Mesenteric fat pad (tissue), 1 donor: ENCODE measurements at places on chromosomes 2 and 18. TPM values are rescaled to one million over a fixed set of nuclear protein-coding genes. Genes with fewer than 3 reads are reported as not detected.
A peak's percentile ranks its signal among the peaks of the same experiment; 100 is the strongest.

- DNase-seq = no peak
Observed at GRCh38 chr2:9753665-9754531, 89.4 kb upstream of the TAF1B start.

- no peak for DNase-seq
Observed at GRCh38 chr2:7837237-7837760, 844.6 kb upstream of the ID2 start.

GRCh38 chr2:239329972-239330572 is 70.7 kb downstream of the HDAC4 start:
- peak; percentile 76 for DNase-seq

GRCh38 chr2:181949047-181949446 is 36.6 kb upstream of the PPP1R1C start:
- no peak for DNase-seq

Gene REG1B
- 2.6 TPM for total RNA-seq

DNA sequence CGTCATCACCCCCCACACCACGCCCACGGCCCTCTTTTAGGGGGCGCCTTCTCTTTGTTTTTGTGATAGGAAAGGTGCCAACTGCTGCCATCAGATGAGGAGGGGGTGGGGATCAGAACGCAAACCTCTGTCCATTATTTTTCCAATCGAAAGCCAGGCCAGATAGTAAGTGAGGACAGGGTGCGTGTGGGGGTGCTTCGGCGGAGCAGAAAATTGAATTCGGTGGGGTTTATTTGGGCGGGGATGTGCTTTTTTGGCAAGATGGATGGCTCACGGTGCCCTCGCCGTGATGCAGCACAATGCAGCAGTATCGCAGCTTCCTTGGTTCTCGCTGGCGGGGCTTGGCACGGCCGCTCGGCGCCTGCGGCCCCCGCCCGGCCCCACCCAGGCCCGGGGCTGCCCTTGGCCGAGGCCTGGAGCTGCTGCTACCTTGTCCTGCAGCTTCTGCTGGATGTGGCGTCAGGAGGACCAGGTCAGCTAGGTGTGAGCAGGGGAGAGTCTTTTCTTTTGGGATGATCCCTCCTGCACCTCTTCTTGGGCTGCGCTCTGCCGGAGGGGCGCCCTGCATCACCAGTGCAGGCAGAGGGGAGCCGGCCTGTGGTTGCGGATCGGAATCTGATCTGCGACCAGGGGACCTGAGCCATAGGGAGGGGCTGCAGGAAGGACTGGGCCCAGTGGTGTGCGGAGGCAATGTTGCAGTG is 1.3 kb downstream of the SPTBN1 start:
- DNase-seq = no peak

DNA sequence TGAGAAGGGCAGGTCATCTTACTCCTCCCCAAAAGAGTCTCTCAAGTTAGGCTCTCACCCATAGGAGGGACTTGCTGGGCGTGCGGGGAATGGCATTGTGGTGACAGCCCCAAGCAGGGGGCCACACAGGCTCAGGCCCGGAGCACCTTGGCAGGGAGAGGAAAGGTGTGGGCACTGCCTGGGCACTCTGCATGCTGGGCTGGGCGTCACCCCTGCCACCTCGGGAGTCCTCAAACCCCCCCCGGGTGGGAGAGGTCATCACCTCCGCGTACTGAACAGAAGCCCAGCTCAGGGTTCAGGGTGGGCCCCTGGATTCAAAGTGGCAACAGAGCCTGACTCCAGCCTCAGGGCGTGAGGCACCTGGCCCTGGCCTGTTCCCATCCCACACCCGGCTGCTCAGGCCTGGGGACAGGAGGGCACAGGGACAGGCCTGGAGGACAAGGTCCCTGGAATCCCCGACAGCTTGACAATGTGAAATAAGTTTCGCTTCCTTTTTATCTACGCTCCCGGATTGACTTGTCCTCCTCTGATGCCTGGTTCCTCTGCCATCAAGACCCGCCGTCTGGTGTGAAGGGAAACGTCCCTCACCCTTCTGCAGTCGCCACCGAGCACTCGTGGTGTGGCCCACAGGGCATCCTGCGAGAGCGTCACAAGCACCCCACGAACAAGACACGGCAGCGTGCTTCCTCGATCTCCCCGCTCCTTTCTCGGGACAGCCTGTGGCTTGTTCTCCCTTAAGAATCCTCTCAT is 97.8 kb downstream of the HDAC4 start:
- peak; percentile 88 for DNase-seq

GRCh38 chr2:47178341-47178740 is 23.2 kb upstream of the STPG4 start:
- DNase-seq = no peak

Gene ZNF532
- total RNA-seq = 46.6 TPM

DNA sequence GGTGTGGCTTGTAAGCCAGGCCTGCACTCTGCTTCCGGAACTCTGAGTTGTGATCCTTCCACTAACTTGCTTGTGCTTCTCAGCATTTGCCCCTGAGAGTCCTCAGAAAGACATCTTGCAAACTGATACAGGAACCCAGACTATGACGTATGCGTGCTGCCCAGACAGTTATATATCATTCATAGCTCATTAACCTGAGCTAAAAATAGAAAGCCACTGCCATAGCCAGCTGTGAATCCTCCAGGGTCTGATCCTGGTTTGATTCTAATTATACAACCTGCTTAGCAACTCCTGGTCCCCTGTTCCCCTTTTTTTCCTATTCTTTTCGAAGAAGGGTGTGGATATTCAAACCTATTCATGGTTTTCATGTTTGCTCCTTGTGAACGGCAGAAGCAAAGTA is 63.7 kb downstream of the MARCHF4 start:
- no peak for DNase-seq

DNA sequence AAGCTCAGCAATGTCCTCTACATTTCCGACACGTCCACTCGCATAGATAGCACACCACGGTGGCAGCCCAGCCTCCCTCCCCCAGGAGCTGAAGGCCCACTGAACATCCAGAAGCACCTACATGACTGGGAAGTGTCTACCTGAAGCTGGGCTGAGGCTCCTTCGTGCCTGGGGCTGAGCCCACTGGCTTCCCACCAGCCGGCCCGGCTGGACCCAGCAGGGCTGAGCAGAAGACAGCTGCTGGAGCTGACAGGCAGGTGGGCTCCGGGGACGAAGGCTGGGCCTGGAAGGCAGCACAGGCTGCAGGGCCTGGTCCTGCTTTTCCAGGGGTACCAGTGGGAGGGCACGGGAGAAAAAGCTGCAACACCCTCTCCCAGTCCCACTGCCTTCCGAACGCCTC is 13.5 kb downstream of the SDC1 start:
- no peak for DNase-seq

Gene CD8B2
- not detected for total RNA-seq

- no peak for DNase-seq
Observed at GRCh38 chr2:54901224-54901986, 148.8 kb downstream of the RTN4 start.

Gene SLC8A1
- 18.5 TPM for total RNA-seq

DNA sequence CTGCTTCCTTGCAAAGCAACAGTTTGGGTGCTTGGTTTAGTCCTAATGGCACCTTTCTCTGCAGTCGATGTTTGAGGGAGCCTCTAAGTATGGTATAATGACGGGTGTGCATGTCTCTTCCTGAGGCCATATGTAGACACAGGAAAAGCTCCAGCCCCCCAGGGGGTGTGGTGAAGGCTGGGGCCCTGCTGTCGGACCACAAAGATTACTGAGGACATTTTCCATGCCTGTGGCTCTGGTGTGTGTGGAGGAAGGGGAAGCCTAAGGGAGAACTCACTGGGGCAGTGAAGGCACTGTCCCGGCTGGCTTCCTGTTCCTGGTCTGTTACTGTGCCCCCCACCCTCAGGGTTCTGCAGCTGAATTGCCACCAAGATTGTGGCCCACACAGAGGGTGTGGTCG is 187.1 kb downstream of the FHOD3 start:
- DNase-seq = no peak

Gene DAW1
- not detected for total RNA-seq

GRCh38 chr2:45005261-45006002 is 3.8 kb downstream of the SIX2 start:
- no peak for DNase-seq

- DNase-seq = no peak
Observed at GRCh38 chr2:59528525-59528924, 1024.9 kb downstream of the BCL11A start.

Gene CNDP1
- not detected for total RNA-seq

Gene ALS2
- total RNA-seq = 23.6 TPM

Gene SERPINB8
- 18.9 TPM for total RNA-seq

Gene KIAA2012
- not detected for total RNA-seq

GRCh38 chr2:177466337-177467195 is 74.0 kb downstream of the AGPS start:
- DNase-seq = no peak

Gene ZDBF2
- total RNA-seq = 10.6 TPM

GRCh38 chr2:129810521-129810920 is 168.9 kb upstream of the RAB6C start:
- DNase-seq = no peak

DNA sequence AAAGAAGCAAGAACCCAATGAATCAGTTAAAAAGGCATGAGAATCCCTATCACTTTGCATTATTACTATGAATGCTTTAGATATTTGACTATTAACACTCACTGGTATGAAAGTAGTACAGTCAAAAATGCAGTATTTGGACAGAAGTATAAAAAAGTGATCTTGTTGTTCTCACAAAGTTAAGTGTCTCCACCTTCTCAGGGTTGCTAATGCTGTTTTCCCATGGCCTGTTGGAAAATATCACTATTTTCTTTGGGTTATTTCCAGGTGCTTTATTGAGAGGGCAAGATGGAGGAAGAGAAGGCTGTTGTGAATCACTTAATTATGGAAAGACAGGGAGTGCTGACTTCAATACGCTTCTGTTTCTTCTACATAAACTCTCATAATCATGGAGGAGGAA is 13.6 kb upstream of the CREB1 start:
- DNase-seq = no peak

- DNase-seq = no peak
Observed at GRCh38 chr18:24731981-24732380, 271.5 kb downstream of the HRH4 start.

GRCh38 chr2:122011493-122012270 is 256.2 kb downstream of the TSN start:
- no peak for DNase-seq

DNA sequence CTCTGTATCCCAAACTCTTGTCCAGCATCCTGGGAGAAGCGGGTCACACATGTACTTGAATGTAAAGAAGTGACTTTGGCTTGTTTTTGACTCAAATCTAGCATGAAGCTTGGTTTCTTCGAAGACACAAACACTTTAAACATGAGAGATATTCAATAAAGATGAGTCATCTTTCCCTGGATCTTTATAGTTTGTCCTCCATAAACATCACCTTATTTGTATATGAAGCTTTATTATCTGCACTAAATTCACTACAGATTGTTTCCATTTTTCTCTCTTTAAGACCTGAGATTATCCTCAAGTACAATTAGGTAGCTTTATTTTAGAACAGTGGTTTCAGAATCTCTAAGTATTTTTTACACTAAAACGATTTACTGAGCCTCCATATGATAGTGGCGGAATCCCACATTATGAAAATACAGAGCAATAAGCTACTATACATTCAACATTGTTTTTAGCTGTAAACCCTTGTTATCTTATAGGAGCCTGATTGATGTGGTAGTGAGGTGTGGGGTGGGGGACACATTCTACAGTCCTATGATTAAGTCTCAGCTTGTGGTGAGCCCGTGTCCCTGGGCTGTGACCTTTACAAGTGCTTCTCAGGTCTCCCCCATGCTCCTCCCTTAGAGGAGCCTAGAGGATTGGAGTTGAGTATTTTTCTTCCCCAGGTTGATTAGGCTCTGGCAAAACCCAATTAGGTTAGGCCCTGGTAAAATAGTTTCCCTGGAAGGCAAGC is 79.6 kb upstream of the RAPGEF4 start:
- DNase-seq = no peak

GRCh38 chr2:215612786-215613185 is 176.9 kb upstream of the FN1 start:
- DNase-seq = no peak

DNA sequence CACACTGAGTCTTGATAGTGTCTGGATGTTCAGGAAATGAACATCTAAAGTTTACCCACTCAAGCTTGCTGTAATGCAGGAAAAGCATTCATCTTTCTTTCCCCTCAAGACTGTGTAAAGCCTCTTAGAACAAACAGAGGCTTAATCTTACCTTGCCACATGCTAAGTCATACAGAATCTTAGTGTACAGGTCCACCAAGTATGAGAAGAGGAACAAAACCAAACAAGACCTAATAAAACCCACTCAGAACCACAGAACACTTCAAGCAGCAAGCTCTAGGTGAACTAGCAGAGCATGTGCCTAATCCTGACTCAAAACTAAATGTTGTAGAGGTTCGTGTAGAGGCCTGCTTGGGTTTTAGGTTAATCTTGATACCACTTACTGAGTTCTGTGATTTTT is 97.6 kb downstream of the SPTBN1 start:
- no peak for DNase-seq

DNA sequence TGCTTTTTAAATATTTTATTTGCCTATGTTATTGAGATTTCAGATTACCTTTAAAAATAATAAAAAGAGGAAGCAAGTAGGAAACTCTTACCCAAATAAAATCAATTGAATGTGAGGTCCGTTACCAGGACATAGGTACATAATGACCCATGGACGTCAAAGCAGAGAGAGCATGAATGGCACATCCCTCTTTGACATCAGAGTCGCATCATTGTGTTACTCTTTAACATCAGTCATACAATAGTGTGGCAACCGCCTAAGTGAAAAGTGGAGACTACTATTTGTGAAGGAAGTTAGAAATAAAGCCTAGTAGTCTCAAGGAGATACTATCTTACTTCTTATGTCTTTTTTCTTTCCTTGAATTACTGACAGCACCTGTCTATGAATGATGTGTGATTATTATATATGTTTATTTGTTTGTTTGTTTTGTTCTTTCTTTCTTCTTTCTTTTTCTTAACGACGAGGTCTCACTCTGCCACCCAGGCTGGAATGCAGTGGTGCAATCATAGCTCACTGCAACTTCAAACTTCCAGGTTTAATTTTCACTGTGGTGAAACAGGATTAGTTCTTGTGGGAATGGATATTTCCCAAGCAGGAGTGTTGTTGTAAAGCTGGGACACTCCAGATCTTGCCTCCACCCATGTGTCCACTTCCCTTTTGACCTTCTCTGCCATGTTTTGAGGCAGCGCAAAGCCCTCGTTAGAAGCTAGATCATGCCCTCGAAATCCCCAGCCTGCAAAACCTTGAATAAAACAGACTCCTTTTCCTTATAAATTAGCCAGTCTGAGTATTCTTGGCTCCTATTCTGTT is 407.2 kb upstream of the NETO1 start:
- no peak for DNase-seq

- DNase-seq = no peak
Observed at GRCh38 chr18:66994790-66995189, 390.9 kb upstream of the CDH19 start.

DNA sequence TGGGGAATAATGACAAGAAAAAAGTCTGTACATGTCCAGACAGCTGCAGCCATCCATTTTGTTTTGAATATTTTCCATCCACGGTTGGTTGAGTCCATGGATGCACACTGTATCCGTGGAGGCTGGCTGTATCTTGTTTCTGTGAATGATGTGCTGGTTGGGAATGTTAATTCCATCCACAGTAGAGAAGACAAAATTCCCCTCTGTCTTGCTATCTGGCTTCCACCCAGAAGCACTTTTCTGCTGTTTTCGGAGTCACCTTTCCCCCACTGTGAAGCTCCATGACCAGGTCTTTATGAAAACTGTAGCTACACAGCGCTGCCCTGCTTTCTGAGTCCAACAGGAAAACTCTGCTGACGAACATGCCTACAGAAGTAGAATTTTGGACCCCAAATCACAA is 122.3 kb downstream of the HRH4 start:
- DNase-seq = no peak
